Activated CD4-positive, alpha-beta T cell treated with anti-CD3 and anti-CD28 coated beads for 36 hours (primary cell): ENCODE measurements at places on chromosomes 3 and 15. TPM values are rescaled to one million over a fixed set of nuclear protein-coding genes. Genes with fewer than 3 reads are reported as not detected.

- DNase-seq = no peak
These were observed 66.0 kb downstream of the GPD1L start for GRCh38 chr3:32172420-32172819.

DNA sequence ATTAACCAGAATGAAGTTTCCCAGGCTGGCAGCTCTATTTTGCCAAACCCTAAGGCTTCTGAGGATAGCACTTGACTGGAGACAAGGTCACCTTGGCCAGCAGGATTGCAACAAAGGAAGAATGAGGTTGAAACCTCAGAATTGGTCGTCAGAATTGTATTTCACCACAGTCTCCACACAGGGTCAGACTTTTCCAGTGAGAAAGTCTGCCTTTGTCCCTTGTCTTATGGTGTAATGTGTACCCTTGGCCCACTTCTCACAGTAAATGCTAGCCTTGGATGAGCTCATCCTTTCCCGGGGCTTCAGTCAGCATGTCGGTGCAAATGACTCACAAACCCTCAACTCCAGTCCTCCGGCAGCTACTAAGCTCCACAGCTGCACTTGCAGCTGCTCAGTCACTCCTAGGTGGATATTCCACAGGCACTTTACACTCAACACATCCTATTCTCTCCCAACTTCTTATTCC lies 19.7 kb downstream of the SSR3 start:
- DNase-seq = peak; percentile 58

DNA sequence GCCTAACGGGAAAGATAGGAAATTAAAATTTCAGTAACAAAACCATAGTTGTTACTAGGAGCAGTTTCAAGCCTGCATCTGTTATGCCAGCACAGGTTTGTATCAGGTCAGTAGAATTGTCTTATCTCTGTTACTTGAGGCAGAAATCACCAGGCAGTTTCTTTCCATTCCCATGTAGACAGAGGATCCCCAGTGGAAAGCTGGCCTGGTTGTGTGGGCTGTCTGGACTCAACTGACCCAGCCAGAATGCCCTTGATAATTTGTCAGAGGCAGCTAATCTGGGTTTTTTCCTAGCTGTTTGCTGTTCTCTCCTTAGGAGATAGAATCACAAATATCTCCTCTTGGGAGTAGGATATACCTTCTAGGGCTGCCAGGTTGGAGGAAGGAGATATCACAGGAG lies 1044.7 kb downstream of the IGSF11 start:
- DNase-seq = no peak

DNA sequence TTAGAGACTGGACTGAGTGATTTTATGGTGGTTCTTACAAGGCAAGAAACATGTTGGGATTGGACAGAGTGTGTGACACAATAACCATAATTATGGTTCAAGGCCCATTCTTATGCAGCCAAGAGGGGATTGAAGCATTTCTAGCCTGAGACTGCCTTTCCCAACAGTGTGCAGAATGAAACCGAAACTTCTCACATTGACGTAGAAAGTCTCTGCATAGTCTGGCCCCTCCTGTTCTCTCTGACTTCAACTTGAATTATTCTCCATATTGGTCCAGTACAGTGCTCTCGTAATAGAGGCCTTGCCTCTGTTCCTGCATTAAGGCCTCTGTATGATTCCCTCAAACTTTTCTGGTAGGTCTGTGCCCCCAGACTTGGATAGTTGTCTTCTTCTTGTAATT lies 138.3 kb downstream of the DIPK2A start:
- DNase-seq = no peak

DNA sequence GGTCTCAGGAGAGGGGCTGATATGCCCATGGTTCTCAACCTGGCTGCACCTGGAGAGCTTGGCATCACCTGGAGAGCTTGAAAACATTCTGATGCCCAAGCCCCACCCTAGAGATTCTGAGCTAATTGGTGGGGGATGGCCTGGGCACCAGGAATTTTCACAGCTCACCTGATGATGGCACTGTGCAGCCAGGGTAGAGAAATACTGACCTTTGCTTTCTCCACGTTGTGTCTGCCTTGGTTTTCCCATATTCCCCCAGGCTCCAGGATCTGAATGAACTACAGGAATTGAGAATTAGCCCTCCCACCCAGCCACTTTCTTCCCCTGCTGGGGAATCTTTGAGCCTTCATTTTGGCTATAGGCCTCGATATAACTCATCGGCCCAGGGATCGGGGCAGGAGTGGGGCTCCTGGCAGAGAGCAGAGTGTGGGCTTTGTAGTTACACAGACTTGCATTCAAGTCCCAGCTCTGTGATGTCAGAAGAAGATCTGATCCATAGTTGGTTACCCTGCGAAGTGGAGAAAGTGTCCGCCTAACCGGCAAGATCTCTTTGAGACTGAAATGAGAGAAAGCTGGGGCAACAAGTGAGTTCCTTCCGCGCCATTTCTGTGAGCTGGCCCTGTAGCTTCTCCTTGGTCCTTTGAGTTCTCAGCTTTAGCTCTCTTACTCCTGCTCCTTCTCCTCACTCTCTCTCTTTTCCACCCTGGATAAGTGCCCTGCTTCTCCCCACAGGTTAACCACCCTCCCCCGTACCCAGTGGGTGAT lies 33.1 kb upstream of the UBE2Q2 start:
- peak; percentile 33 for DNase-seq

DNA sequence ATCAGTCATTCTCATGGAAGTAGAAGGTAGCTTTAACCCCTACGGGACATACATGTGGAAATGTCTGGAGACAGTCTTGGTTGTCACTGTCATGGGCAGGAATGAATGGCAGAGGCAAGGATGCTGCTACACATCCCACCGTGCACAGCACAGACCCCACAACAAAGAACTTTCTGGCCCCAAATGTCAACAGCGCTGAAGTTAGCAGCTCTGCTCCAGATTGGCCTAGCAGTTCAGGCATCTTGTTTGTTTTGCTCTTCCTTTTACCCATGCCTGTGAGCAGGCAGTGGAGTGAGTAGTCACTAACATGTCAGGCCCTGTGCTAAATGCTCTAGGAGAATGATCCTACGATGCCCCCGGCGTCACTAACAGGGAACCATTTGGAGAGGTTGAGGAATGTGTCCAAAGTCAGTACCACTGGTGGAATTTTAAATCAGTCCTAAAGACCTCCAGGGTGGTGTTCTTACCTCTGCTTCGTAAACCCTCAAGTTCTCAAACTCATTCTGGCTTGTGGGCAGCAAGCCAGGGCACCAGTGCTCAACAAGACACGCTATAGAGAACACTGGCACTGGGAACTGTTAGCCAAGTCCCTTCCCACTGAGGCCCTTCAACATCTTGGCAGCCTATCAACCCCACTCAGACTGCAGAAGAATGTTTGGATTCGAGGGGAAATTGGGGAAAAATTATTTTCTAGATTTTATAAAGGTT lies 142.2 kb downstream of the FOXP1 start:
- DNase-seq = no peak

DNA sequence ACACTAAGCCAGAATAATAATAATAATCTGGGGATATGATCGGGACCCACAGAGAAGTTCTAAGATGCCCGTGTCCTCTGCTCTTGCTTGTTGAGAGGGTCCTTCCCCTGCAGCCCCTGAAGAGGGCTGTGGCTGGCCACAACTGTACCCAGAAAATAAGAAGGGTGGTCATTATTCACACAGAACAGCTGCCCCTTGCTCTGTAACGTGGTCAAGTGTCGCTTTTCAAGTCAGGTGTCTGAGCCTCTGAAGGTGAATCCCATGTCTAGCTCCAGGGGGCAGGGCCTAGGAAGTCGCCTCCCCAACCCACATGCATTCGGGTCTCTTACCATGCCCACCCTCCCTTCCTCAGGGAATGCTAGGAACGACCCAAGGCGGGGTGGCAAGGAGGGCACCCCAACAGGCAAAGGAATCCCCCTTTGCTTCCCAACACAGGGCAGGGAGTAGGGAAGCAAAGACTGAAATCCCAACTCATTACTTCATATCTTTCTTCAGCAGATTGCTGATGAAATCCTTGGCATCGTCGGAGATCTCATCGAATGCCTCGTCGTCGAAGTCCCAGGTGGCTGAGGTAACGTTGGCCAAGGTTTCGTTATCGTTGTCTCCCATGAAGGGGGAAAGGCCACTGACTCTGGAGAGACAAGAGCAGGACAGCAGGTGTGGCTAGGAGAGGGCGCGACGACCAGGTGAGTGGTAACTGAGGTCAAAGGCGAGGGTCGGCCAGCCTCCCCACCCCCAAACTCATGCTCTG lies 44.3 kb upstream of the HACD2 start:
- DNase-seq = no peak

DNA sequence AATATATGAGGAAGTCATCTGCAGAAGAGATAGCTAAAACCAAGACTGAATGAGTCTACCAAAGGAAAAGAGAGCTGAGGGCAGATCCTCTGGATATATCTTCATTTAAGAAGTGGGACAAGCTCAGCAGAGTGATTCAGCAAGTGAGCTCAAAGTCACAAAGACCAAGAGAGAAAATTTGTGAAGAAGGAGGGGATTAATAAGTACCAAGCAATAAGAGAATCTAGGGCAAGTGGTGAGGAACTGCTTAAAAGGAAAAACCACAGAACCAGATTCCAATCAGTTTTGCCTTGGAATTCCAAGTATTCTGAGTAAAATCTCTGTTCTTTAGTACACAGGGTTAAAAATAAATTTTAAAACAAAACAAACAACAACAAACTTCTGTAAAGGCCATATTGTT lies 3.6 kb downstream of the EHHADH start:
- DNase-seq = no peak

MNS1 gene
- total RNA-seq = 0.74 TPM

ZBBX gene
- not detected for total RNA-seq

SERPINI2 gene
- total RNA-seq = not detected

DNA sequence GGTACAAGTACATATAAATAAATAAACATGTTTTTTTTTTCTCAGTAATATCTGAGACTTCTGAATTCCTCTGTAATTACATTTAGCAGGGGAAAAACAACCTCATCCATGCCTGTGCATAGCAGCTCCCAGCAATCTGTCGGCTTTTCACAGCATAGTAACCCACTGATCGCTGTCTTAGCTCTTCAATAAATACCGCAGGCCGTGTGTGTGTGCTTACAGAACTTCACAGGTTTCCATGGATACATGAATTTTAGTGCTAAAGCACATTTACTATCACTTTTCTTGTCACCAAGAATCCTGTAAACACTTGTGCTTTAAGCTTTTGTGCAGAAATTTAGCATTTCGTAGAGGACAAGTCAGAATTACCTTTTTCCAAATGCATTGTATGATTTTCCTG lies 4.0 kb upstream of the PLAAT1 start:
- no peak for DNase-seq

- DNase-seq = no peak
These were observed 9.9 kb downstream of the ZBED2 start for GRCh38 chr3:111585217-111585616.

DNA sequence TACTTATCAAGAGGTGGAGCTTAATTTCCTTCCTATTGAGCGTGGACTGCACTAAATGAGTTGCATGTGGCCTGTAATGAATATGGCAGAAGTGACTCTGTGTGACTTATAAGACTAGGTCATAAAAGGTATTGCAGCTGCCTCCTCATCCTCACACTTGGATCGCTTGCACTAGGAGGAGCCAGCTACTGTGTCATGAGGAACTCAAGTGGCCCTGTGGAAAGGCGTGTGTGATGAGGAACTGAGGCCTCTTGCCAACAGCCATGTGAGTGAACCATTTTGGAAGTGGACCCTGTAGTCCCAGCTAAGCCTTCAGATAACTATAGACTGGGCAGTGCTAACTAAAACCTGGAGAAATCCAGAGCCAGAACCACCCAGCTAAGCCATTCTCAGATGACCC lies 7.1 kb upstream of the SLC30A4 start:
- no peak for DNase-seq

GRCh38 chr15:34679291-34679690 lies 75.5 kb downstream of the GJD2 start:
- DNase-seq = no peak

MUSTN1 gene
- not detected for total RNA-seq

GRCh38 chr3:99881121-99881524 lies 63.5 kb downstream of the CMSS1 start:
- DNase-seq = no peak

DNA sequence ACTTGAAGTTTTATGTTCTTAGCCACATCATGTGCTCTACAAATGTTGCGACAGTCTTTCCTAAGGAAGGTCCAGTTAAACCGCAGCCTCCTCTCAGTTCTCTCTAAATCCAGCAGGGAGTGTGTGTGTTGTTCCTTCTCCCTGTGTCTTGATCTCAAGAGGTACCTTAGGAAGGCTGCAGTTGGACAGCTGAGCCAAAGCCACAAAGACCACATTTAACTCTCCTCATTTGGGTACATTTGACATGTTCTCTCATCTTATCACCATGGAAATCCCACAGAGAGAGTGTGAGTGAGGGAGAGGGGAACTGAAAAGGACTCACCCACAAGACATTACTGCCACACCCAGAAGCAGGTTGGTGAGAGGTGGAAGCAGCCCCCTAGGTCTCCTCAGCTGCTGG lies 79.5 kb downstream of the CD200R1L start:
- DNase-seq = no peak

LRTM1 gene
- total RNA-seq = not detected

GRCh38 chr3:82294609-82295008 lies 533.2 kb upstream of the GBE1 start:
- no peak for DNase-seq

DNA sequence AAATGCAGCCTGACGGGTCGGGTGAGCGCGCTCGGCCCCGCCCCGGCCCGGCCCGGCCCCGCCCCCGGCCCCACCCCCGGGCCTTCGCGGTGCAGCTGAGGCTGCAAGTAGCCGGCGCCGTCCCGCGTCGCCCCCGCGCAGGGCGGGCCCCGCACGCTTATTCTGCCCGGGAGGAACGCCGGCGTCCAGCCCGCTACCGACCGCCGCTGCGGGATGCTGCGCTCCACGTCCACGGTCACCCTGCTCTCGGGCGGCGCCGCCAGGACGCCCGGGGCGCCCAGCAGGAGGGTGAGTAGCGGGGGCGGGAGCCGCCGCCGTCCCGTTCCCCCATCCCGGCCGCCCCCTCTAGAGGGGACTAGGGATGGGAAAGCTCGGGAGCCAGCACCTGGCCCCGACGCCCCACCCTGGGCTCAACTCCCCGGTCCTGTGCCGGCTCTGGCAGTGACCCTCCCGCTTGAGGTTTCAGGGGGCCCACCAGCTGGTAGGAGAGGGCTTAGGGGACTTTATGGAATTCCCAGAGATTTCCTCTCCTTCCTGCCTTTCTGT lies at the start of gene MYZAP:
Gene MYZAP (plus strand): TSS at position 83 of the 546 bp plus-strand sequence. CDS start 131 bp downstream, at position 214.
- peak; percentile 64 for DNase-seq

DNA sequence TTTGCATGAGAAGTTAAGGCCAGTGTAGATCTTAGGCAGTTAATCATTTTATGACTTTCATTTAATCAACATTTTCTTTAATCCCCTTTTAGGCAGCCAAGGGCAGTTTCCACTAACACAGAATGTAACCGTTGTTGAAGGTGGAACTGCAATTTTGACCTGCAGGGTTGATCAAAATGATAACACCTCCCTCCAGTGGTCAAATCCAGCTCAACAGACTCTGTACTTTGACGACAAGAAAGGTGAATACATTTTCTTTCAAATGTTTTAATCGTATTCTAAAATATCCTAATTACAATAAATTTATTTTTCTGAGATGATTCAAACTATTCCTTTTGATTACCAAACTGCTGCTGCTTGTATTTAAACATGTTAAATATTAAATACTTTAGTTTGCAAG lies 843.2 kb downstream of the CADM2 start:
- no peak for DNase-seq

COL7A1 gene
- total RNA-seq = 0.85 TPM

GRCh38 chr15:79221696-79222095 lies 60.8 kb upstream of the ANKRD34C start:
- no peak for DNase-seq

BTLA gene
- total RNA-seq = 21.0 TPM

- DNase-seq = no peak
These were observed 10.7 kb downstream of the ITGB5 start for GRCh38 chr3:124876401-124876878.

TMCO5A gene
- total RNA-seq = not detected
